Mesendoderm (in vitro differentiated cells): ENCODE measurements at places on chromosomes 7 and 10.

GRCh38 chr7:18081617-18082016 is 54.0 kb upstream of the PRPS1L1 start:
- no peak for DNase-seq

DNA sequence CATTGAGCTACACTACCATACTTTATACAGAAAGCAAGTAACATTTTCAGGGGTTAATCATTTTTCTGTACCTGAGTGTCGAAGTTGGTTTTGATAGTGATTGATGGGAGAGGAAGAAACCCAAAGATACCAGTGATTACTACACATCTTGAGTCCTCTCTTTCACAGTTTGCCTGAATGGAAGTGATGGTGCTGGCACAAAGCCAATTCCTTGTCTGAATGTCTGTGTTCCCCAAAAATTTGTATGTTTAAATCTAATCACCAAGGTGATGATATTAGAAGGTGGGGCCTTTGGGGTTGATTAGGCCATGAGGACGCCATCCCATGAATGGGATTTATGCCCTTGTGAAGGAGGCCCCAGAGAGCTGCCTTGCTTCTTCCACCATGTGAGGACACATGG is 696.9 kb upstream of the ANKRD30A start:
- DNase-seq: no peak

- DNase-seq: no peak
These were observed 2.0 kb downstream of the PLXNA4 start for GRCh38 chr7:132574223-132574622.

DNA sequence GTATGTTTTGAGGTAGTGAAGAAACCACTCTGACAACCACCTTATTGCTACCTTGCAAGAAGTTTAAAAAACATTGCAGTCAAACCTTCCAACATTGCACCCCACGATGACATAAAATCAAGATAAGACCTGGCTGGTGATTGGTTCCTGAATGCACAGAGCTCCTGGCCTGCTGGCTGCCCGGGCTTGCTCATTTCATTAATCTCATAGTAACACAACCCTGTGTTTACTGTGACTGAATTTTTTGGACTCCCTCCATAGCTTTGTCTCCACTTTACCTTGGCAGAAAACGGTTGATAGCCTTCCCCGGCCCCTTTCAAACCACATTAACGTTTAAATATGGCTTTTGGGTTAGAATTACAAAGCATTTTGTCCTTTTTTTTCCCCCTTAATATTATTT is 27.5 kb downstream of the VWA2 start:
- no peak for DNase-seq

DNA sequence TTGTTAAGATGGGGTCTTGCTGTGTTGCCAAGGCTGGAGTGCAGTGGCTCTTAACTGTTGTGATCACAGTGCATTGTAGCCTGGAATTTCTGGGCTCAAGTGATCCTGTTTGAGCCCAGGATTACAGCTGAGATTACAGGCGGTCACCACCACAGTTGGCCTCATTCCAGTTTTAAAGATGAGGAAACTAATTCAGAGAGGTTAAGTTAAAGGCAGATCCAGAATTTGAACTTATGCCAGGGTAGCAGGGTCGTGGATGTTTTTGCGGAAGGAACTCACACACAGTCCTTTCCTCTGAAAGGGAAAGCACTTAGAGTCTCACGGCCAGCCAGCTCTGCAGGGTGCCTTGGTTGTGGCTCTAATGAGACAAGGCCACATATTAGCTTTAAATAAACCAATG is 84.7 kb downstream of the MMRN2 start:
- peak; percentile 79 for DNase-seq

DNA sequence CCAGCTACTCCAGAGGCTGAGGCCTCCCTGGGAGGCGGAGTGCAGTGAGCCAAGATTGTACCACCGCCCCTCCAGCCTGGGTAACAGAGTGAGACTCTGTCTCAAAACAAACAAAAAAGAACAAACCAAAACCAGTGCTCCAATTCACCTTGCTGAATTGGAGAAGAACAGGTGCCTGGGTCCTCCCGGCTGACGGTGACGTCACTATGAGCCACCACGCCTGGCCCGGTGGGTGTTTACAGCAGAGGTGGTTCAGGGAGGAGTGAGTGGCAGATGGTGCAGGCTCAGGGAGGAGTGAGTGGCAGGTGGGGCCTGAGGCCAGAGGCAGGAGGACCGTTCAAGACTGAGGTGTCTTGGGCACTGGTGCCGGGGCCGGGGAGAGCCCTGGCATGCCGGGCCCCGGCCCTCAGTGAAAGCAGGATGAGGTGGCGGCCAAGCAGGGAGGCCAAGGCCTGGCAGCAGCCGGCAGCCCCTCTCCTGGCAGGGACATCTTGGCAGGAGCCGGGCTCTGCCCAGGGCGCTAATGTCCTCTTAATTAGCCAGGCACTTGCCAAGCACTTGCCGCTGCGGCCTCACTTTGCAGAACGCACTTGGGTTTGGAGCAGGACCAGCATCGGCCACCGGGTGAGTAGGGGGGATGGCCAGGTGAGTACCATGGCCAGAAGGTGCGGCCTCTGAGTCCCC is 162.8 kb upstream of the TNRC18 start:
- no peak for DNase-seq

DNA sequence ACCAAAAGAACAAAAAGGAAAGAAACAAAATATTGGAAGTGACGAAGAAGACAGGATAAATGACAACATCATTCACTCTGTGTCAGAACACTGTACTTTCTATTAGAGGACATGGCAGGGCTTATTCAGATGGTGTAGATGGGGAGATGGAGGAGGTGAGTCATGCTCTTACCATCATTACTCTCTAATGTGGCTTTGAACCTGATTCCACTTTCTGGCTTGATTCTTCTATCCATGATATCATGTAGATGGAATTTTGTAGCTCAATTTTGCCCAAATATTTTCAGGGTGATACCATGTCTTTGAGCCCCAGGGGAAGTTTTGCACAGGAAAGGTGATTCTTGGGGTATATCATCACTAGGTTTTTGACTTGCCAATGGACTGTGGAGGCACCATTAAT is 91.7 kb downstream of the CFAP58 start:
- peak; percentile 57 for DNase-seq

- no peak for DNase-seq
These were observed 39.0 kb upstream of the ZNF438 start for GRCh38 chr10:31070691-31071090.

- DNase-seq: no peak
These were observed 20.1 kb downstream of the AFAP1L2 start for GRCh38 chr10:114384181-114384580.

GRCh38 chr7:151179287-151179860 is 7.7 kb downstream of the ASB10 start:
- no peak for DNase-seq

DNA sequence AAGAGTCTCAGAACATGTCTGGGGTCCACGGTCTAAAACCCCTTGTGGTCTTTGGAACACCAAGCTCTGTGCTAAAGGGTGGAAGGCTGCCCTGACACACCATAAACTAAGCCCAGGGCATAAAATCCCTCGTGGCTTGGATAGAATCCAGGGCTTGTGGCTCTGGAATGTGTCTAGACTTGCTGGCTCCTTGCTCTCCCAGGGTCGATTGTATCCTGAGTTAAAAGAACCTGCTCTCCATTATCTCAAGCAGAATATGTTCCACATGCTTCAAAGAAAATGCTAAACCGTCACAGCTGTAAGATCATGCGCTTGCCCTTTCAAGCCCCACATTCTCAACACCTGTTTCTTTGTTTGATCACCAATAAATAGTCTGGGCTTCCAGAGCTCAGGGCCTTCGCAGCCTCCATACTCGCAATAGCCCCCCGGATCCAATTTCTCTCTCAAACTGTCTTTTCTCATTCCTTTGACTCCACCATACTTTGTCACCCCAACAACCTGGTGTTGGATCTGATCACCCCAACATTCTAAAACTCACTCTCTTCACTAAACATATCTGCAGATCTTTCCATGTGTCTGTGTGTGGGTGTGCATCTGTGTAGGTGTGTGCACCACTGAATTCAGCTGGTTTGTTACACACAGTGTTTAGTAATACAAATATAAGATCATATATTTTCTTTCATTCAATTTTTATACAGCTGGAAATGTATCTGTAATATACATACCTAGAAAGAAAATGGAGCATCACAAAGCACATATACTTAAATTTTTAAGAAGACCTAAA is 238.5 kb downstream of the ZMYND11 start:
- DNase-seq: peak; percentile 53

DNA sequence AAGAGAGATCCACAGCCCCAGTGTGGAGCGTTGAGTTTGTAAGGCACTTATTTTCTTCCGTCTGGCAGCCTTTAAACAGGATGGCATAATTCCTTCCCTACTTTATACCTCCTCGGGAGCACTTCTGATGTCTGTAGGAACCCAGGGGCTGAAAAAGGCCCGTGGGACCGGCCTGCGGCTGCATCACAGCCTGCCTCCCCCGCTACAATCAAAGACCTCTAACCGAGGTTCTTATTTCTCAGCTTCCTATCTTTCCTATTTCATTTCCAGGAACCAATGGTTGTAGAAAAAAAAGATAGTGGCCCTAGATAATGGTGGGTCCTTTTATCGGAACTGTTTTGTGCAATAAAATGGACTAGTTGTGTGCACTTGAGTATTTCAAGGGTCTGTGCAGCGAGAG is 4.1 kb upstream of the CTBP2 start:
- no peak for DNase-seq

DNA sequence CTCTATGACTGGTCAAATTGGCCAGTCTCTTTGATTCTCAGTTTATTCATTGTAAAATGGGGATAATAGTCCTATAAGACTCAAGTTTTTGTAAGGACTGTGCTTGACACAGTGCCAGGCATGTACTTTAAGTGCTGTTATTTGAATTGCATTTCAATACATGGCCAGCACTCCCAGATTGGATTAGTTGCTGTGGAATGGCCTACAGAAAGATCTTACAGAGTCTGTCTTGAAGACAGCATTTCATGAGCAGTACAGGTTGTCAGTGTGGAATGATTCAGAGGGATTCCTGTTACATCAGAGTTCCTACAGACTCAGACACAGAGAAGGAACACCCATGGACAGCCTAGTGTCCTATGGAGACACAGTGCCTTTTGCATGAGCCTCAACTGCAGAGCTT is 238.1 kb upstream of the BMPER start:
- DNase-seq: no peak

- no peak for DNase-seq
These were observed 63.1 kb downstream of the TNS3 start for GRCh38 chr7:47518827-47519226.

DNA sequence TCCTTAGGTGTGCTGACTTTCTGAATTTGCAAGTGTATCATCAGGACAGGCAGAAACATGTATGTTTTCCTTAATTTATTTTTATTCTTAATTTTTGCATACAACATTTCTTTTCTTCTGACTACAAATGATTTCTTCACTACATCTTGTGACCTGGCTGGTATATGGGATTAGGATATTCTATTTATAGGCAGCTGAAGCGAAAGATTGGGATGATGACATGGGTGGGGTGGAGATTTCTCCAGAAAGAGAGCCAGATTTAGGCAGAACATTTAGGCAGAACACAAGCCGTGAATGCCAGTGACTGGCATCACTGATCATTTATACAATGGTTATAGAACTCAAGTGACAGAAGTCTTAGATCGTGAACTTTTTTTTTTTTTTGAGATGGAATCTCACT is 256.7 kb downstream of the KLF6 start:
- no peak for DNase-seq

DNA sequence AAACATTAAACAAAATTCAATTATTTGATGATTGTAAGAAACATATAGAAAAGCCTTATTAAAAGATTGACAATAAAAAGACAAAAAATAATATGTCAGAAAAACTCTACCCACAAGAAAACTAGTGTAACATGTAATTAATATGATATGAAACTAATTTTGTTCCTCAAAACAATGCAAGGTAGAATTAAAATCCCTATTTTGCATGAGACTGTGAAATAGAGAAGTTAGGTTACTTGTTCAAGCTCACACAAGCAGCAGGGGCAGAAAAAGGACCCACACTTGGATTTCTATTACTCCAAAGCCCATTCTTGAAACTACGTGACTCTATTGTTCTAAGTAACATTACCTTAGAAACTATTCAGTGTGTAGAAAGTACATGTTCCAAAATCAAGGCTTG is 96.4 kb downstream of the KCNMA1 start:
- DNase-seq: no peak

DNA sequence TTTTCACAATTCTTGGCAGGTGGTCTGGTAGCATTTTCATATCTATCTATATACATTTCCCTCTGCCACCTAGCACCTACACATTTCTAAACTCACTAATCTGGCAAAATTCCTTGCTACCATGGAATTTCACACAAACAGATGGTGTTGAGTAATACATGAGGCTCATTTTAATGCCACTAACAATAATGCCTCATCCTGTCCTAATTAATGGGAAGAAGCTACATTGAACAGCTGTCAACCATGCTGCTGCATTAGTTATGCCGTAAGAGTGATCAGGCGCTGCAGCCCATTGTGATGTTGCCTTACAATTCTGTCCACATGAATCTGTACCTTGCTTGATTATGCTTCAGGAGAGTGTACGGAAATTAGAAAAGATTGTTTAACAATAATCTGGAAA is 23.2 kb downstream of the COL1A2 start:
- no peak for DNase-seq

DNA sequence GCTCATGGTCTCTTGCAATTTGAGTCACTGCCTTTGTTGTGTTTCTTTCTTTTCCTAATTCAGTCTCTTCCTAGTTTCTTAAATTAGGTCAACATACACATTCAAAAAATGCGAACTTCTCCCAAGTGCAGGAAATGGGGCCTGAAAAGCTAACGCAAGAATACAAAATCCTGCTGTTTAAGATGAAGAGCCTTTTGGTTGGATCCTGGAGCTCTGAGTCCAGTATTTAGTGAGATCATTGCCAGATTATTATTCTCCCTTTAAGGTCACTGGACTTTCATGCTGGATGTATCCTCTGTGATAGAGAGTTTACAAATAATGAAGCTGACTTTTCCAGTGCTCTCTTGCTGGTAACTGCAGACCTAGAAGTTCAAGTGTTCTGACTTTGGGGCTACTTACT is 401.9 kb upstream of the MKI67 start:
- no peak for DNase-seq

- no peak for DNase-seq
These were observed 56.2 kb downstream of the SEMA3A start for GRCh38 chr7:84138411-84138810.
